ENCODE measurements at places on chromosomes 2 and 18.

- DNase-seq, result no peak
These were observed 20.4 kb downstream of the DSG4 start for GRCh38 chr18:31396796-31397612.

GRCh38 chr18:10010611-10011015 lies 96.8 kb downstream of the VAPA start:
- no peak for DNase-seq

- no peak for DNase-seq
These were observed 289.7 kb downstream of the LPIN1 start for GRCh38 chr2:12035956-12036639.

GRCh38 chr18:32468147-32468845 lies 2.4 kb downstream of the GAREM1 start:
- no peak for DNase-seq

- DNase-seq, result no peak
These were observed 51.7 kb downstream of the PROC start for GRCh38 chr2:127469974-127470373.

- no peak for DNase-seq
These were observed 1316.7 kb downstream of the LRP1B start for GRCh38 chr2:140814141-140814540.

GRCh38 chr2:107989445-107989844 lies 3.1 kb downstream of the SLC5A7 start:
- no peak for DNase-seq

DNA sequence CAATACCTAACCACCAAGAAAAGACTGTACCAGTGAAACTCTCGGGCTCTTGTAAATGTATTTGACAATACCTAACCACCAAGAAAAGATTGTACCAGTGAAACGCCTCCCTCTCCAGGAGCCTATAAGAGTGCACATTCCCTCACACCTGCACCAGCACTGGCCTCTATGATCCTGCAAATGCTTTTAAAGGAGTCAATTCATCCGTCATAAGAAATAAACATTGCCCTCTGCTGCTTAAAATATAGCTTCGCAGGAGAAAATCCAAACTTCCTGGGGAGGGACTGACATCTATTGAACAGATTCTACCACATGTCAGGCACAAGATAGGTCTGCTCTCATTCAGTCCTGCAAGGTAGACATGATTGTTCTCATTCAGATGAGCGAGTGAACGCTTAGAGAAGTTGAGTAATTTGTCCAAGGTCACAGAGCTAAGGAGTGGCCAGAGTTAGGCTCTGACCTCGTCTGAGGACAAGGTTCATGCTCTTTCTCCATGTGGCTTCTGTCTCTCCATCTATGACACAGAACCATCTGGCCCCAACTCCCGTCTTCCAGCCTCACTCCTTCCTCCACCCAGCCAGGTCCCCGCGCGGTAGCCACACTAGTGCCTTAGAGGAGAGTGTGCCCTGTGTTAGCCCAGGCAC lies 38.7 kb downstream of the MCFD2 start:
- DNase-seq, result peak; percentile 6

DNA sequence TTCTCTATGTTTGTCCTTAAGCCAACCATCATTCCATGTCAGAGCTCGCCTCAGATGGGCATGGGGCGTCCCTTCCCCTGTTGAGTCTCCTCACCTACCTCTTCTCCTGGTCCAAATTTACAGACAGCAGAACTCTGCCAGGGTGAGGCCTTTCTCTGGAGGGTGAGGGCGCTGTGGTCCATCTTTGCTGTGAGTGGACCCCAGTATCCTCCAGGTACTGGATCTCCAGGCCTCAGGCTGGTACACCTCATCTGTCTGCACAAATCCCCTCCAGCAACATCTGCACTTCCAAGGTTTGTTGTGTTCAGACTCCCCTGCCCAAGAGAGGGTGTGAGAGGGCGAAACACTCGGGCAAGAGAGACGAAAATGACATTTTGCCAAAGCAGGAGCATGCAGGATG lies 63.9 kb upstream of the EDAR start:
- DNase-seq, result no peak

DNA sequence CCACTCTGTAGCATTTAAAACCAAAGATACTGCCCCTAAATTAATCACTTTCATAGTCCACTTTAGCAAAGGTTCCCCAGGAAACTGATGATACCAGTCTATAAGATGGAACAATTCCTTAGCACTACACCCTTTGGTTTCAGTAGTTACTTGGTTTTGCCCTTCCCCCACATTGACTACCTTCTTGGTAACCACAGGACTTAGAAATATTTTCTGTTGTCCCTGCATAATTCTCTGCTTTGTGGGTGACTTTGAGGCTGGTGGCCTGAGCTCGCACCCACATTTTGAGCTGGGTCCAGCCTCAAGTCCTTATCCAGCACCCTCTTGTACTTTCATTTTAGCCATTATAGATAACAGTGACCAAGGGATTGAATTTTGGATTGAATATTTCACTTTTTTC lies 23.1 kb downstream of the ELP2 start:
- no peak for DNase-seq

DNA sequence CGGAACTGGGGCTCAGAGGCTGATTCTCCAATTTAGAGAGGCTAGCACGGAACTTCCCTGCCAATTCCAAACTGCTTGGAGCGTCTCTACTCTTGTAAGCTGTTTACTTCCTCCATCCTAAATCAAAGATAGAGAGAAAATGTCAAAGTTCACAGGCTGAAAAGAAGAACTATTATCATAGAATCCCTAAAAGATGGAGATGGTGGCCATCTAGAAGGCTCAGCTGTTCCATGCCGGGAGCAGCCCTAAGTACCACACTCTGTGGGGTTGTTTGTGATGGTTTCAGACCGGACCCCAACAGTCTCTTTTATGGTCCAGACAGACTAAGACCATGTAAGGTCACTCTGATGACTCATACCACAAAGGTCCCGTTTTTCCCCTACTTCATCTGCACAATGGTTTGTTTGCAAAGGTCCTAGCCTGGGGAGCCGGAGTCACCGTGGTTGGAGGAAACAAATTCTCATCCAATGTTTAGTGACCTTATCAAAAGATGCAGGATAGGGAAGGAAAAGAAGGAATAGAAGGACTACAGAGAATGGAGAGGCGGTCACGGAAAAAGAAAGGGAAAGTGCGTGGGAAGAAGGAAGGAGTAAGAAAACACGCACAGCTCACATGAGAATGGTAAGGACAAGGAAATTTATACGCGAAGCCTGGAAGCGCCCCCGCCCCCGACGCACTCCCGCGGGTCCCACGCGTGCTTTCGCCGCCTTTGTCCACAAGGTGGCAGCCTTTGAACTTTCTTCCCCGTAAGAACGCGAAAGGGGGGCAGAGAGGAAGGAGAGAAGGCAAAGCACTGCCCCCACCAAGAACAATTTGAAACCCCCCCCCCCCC lies 453 bp upstream of the ANTXR1 start:
- DNase-seq, result peak; percentile 18

DNA sequence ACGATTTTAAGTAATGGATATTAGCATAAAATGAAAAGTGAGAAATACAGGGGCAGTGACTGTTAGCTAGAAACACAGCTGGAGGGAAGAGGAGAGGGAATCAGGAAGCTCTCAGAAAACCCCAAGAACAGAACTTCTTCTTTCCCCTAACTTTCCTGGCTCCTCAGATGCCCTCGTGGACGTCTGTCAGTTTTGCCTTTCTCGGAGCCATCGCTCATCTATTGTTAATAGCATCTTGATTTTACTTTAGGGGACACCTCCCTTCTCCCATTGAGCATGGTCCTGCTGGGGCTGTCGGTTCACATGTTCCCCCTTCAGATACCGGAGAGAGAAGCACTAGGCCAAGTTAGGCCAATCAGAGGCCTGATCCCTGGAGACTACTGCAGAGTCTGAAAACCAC lies 2.3 kb upstream of the PLEK start:
- no peak for DNase-seq
